ENCODE measurements at places on chromosomes 7 and 10. TPM values are rescaled to one million over a fixed set of nuclear protein-coding genes. Genes with fewer than 3 reads are reported as not detected.

TMEM270 gene
- total RNA-seq, result not detected

AP5Z1 gene
- total RNA-seq, result 19.1 TPM

DNA sequence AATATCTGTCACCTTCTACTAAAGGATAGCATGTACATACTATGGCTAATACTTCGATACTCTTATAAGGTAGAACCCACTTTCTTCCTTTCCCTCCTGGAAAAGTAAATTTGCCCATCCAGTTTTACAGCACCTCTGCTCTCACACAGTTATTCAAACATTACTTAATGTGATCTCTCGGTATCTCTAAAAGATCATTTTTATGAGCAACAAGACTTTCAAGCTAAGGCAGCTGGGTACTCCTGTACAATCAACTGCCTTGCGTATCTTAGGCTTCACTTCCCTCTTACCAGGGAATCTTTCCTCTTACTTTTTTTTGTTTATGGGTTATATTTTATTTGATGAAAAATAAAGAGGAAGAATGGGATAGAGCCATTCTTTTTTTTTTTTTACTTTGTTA is 26.5 kb upstream of the TLL2 start:
- DNase-seq, result no peak

- no peak for DNase-seq
Observed at GRCh38 chr10:132239126-132240031, 52.6 kb downstream of the DPYSL4 start.

KIAA1549 gene
- 5.8 TPM for total RNA-seq

DNA sequence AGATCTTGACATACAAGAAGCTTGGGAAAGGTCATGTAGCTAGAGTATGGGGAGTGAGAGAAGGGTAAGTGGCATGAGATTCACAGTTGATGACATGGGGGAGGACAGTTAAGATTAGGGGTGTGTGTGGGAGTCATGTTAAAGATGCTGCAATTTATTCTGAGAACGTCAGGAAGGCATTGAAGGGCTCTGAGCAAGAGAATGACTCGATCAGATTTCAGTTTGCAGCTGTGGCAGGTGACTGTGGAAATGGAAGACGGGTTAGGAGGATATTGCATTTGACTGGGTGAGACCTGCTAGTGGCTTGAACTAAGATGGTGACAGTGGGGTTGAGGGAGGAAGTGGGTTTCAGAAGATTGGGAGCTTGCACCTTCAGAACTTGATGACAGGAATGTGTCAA is 5.6 kb downstream of the CDC123 start:
- no peak for DNase-seq

DNA sequence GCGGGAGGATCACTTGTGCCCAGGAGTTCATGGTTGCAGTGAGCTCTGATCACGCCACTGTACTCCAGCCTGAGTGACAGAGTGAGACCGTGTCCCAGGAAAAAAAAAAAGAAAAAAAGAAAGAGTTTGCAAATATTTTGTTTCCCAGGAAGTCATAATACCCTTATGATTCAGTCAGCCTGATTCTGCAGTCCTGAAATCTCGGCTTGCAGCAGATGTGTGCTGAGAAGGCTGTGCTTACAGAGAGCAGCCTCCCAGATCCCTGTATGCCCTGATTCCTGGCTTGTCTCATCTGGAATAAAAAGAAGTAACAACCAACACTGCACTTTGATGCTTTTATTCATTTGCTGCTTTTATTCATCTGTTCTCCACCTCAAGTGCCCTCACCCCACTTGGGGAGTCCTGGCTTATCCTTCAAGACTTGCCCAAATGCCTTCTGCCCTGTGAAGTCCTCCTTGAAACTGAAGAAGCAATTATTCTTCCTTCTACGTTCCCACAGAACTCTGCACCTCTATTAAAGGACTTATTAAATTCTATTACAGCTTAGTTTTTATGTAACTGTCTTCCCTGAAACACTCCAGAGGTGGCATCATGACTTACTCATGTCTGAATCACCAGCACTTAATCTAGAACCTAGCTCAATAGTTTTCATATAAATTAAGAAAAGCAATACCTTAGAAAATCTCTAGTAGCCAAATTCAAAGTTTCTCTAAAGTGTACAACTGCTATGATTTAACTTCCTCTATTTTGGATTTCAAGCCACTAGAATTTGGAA is 27.7 kb upstream of the BPGM start:
- DNase-seq, result no peak

PRRT4 gene
- total RNA-seq, result 7.6 TPM

TEX47 gene
- not detected for total RNA-seq

CALCR gene
- total RNA-seq, result 7.0 TPM

IQUB gene
- 1.2 TPM for total RNA-seq

PRSS37 gene
- total RNA-seq, result not detected

REPIN1 gene
- 76.1 TPM for total RNA-seq

- DNase-seq, result no peak
Observed at GRCh38 chr7:99897322-99898022, 20.6 kb upstream of the OR2AE1 start.

DNA sequence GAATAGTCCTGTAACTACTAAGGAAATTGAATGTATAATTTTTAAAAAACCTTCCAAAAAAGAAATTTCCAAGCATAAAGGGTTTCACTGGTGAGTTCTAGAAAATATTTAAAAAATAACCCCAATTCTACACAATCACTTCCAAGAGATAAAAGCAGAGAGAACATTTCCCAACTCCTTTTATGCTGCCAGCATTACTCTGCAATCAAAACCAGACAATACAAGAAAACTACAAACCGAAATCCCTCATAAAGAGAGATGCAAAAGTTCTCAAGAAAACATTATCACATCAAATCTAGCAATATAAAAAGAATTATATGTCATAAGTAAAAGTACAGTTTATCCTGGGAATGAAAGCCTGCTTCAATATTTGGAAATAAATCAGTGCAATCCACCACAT is 84.8 kb downstream of the OAT start:
- no peak for DNase-seq

DNA sequence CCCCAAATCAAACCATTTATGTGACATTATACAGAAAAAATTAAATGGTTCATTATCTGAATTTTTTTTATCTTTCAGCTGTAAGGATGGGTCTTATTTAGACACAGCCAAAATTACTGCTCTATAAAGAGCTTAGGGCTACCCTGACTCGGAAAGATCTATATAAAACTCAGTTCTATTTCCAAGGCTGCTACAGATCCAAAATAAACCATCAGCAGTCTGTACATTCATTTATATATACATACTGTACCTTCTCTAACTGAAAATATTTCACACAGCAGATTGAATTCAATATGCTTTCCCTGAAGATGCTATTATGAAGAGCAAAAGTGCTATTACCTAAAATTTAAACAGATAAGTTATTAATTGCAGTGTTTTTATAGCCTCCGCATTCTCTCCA is 287.7 kb upstream of the MYO3A start:
- DNase-seq, result no peak

GRCh38 chr10:131179361-131179760 is 132.2 kb downstream of the TCERG1L start:
- DNase-seq, result peak; percentile 3

- DNase-seq, result peak; percentile 41
Observed at GRCh38 chr7:4683884-4684565, 1.9 kb downstream of the FOXK1 start.

GRCh38 chr7:7972128-7972527 is 3.5 kb downstream of the GLCCI1 start:
- DNase-seq, result peak; percentile 30

GRCh38 chr10:21048068-21048467 is 151.0 kb upstream of the NEBL start:
- no peak for DNase-seq

ZNRF2 gene
- total RNA-seq, result 26.4 TPM

DNA sequence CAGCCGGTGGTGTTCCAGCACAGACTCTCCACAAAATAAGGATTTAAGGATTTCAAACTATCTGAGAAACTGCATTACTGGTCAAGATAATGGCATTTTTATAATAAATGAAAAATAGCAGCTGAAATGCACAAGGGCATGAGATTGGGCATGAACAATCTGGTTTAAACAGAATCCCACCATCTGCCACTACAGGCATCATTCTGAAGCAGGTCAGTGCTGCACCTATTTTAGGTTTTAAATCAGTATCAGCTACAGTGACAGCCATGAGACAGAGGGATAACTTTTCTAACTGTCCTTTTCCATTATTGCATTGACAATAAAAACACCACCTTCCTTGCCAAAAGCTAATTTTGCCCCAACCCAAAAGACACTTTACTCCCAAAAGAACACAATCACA is 186.8 kb downstream of the ETV1 start:
- DNase-seq, result no peak

ADCY1 gene
- total RNA-seq, result 9.8 TPM

GRCh38 chr7:85781606-85782005 is 594.8 kb upstream of the SEMA3D start:
- DNase-seq, result no peak

PVRIG gene
- total RNA-seq, result not detected

DNA sequence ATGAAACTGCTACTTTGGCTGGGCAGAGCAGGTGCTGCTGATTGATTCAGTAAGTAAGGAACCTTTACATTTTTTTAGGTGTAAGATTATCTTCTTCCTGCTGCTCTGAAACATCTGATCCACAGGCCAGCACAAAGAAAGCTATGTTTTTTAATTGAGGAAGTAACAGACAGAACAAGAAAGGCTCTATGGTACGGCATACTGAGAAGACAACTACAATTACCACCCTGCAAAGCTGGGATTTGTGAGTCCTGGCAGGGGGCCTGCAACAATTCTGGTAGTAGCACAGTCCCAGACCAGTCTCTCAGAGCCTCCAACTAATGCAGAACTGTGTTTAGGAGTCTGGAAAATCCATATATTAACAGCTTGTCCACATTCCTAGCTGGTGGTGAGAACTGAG is 103.0 kb upstream of the LRRTM3 start:
- DNase-seq, result peak; percentile 82

GRCh38 chr7:4631380-4632179 is 50.5 kb upstream of the FOXK1 start:
- DNase-seq, result peak; percentile 89

DNA sequence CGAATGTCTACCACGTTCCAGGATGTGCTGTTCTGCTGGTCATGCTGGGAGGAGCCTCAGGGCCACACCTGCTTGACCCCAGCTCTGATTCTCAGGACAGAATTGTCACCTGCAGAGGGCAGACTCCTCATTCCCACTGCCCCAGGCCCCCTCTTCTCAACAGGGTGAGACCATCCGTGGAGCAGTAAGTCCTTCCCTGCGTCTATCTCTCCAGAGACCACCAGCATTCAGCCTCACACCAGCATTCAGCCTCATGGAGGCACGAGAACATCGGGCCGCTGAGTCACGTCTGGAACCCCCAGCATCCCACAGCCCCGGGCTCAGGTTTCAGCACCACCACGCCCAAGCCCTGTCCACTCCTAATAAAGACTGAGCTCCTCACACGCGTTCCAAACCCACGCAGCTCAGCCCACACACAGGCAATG is 273.4 kb downstream of the DIP2C start:
- no peak for DNase-seq

CHN2 gene
- 7.6 TPM for total RNA-seq

DNA sequence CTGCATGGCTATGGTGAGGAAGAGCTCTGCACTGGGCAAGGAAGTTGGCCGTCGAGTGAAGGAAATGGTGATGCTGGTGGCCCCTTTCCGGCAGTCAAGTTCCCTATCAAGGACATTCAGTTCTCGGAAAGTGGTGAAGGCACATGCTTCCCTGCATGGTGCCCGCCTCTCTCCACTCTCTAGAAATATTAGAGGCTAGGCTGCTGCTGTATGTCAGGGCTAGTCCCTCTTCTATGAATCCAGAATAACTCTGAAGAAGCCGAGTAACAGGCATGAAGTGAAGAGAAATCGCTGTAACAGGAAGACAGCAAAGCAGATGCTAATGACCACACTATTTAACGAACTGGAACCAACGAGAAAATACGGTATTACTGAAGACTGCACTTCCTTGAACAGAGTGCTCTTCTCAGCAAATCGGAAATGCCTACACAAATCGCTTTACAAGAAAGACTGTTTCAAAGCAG is 5.4 kb downstream of the IDI1 start:
- DNase-seq, result no peak

- DNase-seq, result peak; percentile 75
Observed at GRCh38 chr10:44071479-44071878, 313.4 kb downstream of the CXCL12 start.

- DNase-seq, result no peak
Observed at GRCh38 chr7:121002757-121003200, 14.3 kb downstream of the CPED1 start.

DNA sequence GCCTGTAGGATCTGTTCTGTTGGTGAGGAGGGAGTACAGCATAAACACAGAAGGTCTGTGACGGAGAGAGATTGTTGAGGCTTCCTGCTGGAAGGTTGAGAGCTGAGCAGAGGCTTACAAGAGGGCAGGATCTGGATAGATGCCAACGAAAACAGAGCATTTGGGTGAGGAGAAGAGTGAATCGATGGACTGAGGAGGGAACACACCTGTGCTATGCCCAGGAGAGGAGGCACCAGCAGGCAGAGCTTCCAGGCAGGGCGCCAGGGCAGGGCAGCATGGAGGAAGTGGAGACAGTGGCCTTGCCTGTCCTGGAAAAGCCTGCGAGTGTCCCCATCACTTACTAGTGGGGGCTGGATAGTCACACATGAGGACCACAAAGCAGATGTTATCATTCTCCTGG is 282.9 kb downstream of the PAXIP1 start:
- DNase-seq, result no peak

NPVF gene
- not detected for total RNA-seq

GRCh38 chr7:81873559-81873958 is 103.7 kb upstream of the HGF start:
- DNase-seq, result no peak

GALNT11 gene
- 68.3 TPM for total RNA-seq

DNA sequence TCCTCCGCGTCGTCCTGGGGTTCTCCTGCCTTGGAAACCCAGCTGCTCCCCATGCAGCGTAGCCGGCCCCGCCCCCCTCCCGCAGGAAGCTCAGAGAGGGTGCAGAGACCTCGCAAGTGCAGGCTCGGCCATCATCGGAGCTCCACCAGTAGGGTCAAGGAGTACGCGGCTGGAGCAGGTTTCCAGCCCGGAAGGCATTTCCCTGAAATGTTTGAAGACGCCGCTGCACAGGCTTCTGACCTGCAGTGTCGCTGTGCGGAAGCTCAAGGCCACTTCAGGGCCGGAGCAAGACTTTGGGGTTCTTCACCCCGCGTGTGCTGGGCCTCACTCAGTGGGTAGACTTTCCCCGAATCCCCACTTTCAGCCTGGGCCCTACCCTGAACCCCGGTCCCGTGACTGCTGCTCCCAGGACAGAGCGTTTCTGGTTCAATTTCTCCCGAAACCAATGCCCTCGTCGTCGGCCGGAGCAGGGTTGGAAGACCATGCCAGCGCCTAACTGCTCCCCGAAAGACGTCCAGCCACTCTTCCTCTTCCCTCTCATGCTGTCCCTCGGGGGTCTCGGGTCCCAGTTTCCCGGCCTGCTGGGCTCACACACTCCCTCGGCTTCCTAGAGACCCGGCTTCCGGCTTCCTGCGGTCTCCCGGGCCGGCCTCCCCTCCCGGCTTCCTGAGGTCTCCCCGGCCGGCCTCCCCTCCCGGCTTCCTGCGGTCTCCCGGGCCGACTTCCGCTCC is 52.1 kb downstream of the INSIG1 start:
- DNase-seq, result no peak

- peak; percentile 72 for DNase-seq
Observed at GRCh38 chr10:85649461-85649860, 717.1 kb downstream of the GRID1 start.
